ENCODE measurements at places on chromosomes 11 and 22.

DNA sequence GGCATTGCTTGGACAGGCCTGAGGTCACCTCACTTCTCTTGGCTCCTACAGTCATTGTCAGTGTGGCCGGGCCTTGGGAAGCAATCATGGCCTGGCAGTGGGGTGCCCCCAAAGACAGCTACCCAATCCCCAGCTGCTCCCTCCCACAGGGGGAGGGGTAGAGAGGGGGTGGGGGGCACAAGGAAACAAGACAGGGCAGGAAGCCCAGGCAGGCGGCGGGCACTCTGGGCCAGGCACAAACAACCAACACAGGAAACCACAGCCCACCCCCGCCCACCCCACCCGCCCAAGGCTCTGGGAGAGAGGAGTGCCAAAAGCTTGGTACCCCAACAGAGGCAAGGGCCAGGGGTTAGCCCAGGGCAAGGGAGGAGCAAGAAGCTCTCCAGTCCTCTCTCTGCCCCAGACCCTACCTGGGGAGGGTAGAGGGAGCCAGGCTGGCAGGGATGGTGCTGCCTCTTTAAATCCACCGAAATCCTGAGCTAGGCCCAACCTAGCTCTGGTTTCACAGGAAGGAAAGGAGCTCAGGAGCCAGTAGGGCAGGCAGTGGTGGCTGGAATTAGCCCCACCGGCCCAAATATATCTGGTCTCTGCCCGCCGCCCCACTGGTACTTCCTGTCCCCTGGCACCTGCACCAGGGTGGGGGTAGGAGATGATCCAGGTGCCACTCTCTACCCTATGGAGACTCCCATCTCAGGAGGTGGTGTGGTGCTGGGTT, 12.2 kb downstream of the BCL9L start:
- no peak for DNase-seq

GRCh38 chr11:78371221-78371891, 46.3 kb downstream of the GAB2 start:
- no peak for DNase-seq

DNA sequence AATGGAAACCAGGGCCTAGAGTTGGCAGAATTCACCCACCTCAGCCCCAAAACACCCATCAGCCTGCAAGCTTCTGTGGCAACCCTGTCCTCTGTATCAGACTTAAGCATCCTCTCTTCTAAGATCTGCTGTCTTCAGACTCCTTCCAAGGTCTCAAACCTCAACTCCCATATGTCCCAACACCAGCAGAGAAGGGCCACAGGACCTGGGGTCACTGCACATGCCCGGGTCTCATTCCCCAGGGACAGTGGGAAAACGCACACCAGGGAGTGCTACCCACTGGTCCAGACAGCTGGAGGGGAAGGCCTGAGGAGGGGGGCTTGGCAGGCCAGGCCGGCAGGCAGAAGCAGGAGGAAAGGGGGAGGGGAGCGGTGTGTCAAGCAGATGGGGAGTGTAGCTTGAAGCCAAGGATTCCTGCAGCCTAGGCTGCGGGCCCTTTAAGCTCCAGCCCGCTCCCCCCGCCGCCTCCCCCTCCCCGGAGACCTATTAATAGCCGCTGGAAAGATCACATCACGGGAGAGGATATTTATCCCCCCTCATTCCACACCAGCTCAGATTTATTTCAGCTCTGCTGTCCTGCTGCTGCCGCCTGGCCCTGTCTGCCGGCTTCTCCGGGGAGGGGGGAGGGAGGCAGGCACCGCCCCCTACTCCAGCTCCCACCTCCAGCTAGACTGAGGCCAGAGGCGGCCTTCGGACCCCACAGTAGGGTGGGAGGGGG, 16.7 kb downstream of the BCL9L start:
- DNase-seq, result no peak

DNA sequence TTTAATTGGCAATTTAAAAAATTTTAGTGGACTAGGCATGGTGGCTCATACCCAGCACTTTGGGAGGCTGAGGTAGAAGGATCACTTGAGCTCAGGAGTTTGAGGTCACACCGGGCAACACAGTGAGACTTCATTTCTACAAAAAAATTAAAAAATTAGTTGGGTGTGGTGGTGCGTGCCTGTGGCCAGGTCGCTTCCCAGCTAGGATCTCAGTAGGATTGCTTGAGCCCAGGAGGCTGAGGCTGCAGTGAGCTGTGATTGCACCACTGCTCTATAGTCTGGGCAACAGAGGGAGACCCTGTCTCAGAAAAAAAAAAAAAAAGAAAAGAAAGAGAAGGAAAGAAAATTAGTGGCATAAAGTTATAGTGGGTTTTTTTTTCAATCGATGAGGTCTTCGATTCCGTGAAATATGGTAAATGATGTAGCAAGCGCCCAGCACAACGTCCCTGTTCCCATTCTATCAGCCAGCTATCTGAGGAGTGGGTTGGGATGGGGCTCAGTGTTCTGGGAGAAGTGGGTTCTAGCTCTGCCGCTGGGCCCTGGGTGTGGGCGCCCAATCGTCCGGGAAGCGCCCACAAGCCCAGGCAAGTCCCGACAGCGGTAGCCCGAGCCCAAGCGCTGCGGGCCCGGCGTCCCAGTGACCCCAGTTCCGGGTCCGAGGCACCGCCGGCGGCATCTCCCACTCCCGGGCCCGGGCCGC, 1.4 kb downstream of the FOSL1 start:
- no peak for DNase-seq

- DNase-seq, result no peak
Observed at GRCh38 chr11:78659326-78660270, 84.9 kb upstream of the NARS2 start.

DNA sequence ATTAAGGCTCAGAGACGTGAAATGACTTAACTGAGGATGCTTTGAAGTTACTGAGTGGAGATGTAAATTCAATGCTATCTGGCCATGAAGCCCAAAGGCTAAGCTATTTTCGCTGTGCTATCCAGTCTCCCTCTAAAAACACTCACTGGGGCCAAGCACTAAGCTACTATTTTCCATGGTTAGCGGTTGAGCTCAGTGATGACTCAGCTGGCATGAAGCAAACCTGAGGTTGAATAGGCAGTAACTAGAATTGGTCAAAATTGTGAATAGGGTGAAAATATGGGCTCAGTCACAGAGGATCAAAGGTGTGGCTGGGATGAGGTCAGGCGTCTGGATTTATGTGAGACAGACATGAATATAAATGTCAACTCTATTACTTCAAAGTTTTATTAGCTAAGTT, 564.2 kb upstream of the KIRREL3 start:
- DNase-seq, result no peak

DNA sequence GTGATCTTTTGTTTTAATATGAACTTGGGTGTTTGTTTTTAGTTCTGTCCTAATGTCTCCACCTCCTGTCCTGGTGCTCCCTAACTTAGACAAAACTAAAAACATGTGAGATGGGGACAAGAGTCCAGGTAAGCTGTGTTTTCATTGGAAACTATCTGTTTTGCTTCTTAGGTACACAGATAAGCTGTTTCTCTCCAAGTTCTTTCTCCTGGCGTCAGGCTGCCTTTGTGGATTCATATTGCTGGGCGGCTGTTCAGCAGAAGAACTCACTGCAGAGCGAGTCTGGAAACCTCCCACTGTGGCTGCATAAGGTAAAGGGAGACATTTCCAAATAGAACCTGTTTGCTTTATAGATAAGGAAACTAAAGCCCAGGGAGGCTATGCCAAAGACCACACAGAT, 24.7 kb downstream of the PANX1 start:
- DNase-seq, result no peak

- DNase-seq, result no peak
Observed at GRCh38 chr11:128504486-128504885, 82.9 kb downstream of the ETS1 start.

Data from CMK (cell line).